ENCODE measurements at places on chromosomes 6 and 20.

DNA sequence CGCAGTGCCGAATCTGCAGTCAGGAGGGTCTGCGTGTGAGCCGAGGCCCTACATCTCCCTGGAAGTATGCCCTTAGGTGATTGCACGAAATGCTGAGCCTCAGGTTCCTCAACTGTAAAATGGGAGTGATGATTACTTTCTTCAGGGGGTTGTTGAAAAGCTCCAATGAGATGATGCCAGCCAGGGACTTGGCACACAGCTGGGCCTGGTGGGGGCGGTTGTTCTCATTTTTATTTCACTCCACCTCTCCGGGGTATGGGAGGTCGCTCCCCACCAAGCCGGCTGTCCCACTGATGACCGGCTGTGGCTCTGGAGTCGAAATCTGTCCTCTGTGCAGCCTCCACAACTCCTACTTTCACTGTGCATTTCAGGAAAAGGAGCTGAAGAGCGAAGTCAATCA is 8.1 kb downstream of the PCK1 start:
- H3K27me3 ChIP-seq = peaks cover 13% of the 10 kb centered on the region
- no peak for DNase-seq
- no peaks in the 10 kb centered on the region for H3K4me1 ChIP-seq
- no peak overlapping the region for H3K27ac ChIP-seq

DNA sequence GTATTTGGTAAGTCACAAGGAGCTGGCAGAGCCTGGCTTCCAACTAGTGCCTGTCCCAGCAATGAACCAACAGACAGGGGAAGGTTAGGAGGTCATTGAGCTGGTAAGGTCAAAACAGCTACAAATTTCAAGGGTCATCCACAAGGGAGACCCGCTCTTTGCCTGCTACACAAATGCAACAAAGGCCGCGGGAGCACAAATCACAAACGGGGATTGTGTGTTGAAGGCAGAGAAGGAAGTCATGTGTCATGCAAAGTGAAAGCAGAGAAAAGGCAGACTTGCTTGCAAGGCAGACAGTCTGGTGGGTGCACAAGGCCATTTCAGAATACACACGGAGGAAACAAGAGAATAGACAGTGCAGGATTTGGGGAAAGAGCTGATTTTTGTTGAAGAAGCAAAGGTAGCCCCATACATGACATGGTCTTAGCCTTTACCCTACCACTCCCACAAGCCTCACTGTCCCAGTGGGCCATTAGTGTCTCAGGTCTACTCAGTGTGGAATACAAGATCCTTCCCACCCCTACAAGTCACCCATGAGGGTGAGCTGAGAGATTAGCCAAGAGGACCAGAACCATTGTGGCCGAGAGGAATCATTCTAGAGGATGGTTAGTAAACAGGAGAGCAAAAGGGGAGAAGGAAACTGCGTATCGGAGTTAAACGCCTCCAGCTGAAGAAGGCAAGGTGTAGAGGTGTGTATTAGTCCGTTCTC is 18.1 kb upstream of the SAMHD1 start:
- peak overlapping the region; percentile 45 for H3K27ac ChIP-seq
- H3K36me3 ChIP-seq = no peaks in the 10 kb centered on the region
- H3K4me1 ChIP-seq = peaks cover 79% of the 10 kb centered on the region
- peak; percentile 40 for DNase-seq
- H3K4me3 ChIP-seq = peak overlapping the region; percentile 13

DNA sequence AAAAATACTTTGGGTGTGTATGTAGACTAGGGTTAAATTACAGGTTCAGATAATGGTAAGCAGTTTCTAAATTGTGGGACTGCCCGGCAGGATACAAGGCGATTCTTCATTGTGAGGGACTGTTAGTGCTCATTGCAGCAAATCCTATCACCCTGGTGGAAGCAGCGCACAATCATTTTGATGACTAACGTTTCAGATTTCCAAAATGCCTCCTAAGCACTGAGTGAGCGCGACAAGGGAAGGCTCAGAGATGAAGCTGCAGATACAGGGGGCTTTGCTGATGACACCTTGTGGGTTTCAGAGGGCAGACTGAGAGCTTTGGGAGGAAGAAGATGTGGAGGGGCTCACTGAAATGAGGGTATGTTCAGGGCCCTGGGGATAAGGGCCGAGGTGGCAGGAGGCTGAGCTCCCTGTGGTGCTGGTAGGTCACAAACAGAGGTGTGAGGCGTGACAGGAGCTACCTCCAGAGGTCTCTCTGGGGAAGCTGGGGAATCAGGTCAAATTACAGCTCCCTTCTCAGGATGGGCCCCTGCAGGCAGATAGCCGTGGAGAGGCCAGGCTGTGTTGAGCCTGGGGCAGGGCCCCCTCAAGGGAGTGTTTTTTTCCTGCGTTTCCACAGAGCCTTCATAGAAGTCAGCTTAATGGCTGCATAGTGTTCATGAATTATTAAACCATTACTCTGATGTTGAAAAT is 84.5 kb upstream of the FYN start:
- H3K27ac ChIP-seq = no peak overlapping the region
- no peak for DNase-seq
- no peaks in the 10 kb centered on the region for H3K27me3 ChIP-seq
- no peaks in the 10 kb centered on the region for H3K4me1 ChIP-seq
- H3K36me3 ChIP-seq = no peaks in the 10 kb centered on the region
- H3K4me3 ChIP-seq = no peak overlapping the region

DNA sequence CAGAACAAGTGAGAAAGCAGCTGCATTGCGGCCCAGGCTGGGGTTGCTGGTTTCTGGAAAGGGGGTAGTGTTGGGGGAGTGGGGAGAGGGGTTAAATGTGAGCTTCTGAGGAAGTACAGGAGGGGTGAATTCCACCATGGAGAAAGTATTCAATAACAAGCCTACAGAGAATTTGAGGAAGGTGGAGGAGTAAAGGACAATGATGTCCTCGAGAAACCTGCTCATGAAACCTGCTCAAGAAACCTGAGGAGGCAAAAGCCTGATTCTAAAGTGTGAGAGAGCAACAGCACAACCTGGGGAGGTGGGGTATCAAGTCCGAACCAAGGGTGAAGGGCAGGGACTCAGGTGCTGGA is 138.3 kb upstream of the ESR1 start:
- no peak overlapping the region for H3K27ac ChIP-seq
- H3K4me3 ChIP-seq = no peak overlapping the region
- H3K4me1 ChIP-seq = no peaks in the 10 kb centered on the region
- H3K27me3 ChIP-seq = no peaks in the 10 kb centered on the region
- no peak for DNase-seq
- H3K36me3 ChIP-seq = no peaks in the 10 kb centered on the region

DNA sequence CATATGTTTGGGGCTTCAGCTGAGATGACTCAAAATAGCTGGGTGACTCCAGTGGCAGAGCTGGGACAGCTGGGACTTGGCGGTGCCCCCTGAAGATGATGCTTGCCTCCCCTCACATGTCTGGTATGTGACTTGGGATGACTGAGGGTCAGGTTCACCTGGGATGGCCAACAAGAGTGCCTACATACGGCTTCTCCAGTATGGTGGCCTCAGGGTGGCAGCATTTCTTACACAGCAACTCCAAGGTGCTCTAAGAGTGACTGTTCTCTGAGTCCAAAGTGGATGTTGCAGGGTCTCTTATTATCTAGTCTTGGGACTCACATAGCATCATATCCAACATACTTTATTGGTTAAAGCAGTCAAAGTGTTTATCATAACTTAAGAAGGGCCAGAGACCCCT is 87.8 kb upstream of the CENPW start:
- no peak for DNase-seq
- no peaks in the 10 kb centered on the region for H3K36me3 ChIP-seq
- no peak overlapping the region for H3K4me3 ChIP-seq

DNA sequence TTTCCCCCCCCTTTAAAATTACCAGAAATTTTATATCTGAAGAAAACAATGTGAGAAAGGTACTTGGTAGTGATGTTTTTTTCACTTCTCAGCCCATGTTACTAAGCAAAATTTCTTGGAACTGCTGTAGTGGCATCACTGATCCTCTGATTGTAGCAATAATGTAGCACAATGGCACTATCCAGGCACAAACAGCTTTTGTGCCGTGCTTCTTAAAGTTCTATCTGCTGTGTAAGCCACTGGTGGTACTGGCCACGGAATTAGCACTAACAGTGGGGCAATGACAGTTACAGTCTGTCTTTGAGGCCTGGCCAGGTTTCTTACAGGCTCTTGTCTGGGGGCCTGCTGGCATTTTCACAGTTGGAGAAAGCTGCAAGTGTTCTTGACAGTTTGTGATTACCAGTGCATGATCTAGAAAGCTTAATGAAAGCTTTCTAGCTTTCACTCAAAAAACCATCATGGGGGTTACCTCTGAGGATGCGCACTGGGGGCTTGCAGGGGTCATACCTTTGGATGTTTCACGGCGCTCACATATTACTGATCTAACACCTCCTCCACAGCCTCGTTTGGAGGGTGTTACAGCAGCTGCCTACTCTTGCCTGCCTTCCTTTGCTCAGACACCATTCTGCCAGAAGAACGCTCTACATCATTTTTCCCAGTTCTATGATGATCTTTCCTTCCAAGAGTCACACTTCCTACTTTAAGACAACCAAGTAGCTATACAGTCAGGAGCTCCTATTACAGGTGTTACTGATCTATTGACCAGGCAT is 58.4 kb upstream of the ARMH2 start:
- H3K36me3 ChIP-seq = peaks cover 99% of the 10 kb centered on the region
- H3K4me1 ChIP-seq = peaks cover 60% of the 10 kb centered on the region
- H3K4me3 ChIP-seq = no peak overlapping the region
- H3K27me3 ChIP-seq = no peaks in the 10 kb centered on the region

- no peaks in the 10 kb centered on the region for H3K27me3 ChIP-seq
- no peak overlapping the region for H3K27ac ChIP-seq
- H3K4me3 ChIP-seq = no peak overlapping the region
- peaks cover 26% of the 10 kb centered on the region for H3K4me1 ChIP-seq
These were observed 40.2 kb downstream of the RALY start for GRCh38 chr20:34033903-34034302.

DNA sequence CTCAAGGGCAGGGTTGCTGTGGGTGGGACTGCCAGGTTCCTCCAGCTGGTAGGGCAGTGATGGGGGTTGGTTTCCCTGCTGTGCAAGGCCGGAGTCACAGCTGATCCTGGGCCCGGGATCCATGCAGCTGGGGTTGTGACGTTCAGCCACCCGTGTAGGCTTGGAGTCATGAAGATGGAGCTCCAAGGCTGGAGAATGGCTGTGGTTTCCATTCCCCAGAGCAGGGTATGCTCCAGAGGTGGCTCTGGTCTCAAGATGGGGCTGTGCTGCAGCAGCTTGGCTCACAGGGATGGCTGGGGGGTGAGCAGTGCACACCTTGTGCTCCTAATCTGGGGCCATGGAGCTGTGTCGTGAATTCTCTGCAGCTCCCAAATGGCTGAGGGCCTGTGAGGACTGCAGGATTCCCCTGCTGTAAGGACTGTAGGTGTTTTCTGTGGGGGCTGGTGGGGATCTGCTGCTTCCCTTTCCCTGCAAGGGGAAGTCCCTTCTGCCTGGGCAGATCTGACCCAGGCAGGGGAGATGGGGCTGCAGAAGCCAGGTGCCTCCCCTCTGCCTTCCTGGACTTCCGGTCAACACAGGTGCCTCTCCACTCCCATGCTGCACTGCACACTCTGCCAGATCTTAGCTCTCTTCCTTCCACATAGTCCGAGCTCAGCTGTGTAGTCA is 15.9 kb downstream of the KIF25 start:
- no peak overlapping the region for H3K4me3 ChIP-seq
- DNase-seq = no peak
- H3K27me3 ChIP-seq = no peaks in the 10 kb centered on the region

DNA sequence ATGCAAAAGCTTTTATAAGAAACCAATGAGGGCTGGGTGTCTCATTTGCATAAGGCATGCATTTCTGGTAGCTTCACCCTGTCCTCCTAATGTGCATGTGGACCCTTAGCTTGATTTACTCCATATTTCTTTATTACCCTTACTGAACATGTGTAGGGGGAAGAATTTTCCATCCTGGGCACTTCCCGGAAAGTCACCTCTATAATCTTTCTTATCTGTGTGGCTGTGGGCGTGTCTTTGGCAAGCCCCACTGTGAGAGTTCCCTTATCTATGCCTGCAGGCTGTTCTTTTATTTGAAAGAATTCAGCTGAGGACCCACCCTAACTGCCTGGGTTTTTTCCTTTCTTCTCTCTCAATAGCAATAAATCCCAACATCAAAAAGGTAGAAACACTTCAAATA is 627.8 kb downstream of the DOK5 start:
- no peaks in the 10 kb centered on the region for H3K4me1 ChIP-seq
- no peak for DNase-seq
- no peak overlapping the region for H3K4me3 ChIP-seq
- H3K27ac ChIP-seq = no peak overlapping the region
- no peaks in the 10 kb centered on the region for H3K36me3 ChIP-seq

- no peaks in the 10 kb centered on the region for H3K36me3 ChIP-seq
- no peaks in the 10 kb centered on the region for H3K4me1 ChIP-seq
- no peak overlapping the region for H3K27ac ChIP-seq
- H3K27me3 ChIP-seq = no peaks in the 10 kb centered on the region
These were observed 78.0 kb downstream of the DLGAP4 start for GRCh38 chr20:36384022-36384619.

- no peak for DNase-seq
- no peaks in the 10 kb centered on the region for H3K27me3 ChIP-seq
- H3K27ac ChIP-seq = no peak overlapping the region
- H3K4me1 ChIP-seq = no peaks in the 10 kb centered on the region
- H3K36me3 ChIP-seq = no peaks in the 10 kb centered on the region
These were observed 576.6 kb downstream of the PTPRT start for GRCh38 chr20:42613076-42613475.

- no peak for DNase-seq
- peaks cover 8% of the 10 kb centered on the region for H3K4me1 ChIP-seq
- no peak overlapping the region for H3K27ac ChIP-seq
- H3K27me3 ChIP-seq = no peaks in the 10 kb centered on the region
These were observed 5.6 kb upstream of the CNPY3 start for GRCh38 chr6:42923666-42924065.

DNA sequence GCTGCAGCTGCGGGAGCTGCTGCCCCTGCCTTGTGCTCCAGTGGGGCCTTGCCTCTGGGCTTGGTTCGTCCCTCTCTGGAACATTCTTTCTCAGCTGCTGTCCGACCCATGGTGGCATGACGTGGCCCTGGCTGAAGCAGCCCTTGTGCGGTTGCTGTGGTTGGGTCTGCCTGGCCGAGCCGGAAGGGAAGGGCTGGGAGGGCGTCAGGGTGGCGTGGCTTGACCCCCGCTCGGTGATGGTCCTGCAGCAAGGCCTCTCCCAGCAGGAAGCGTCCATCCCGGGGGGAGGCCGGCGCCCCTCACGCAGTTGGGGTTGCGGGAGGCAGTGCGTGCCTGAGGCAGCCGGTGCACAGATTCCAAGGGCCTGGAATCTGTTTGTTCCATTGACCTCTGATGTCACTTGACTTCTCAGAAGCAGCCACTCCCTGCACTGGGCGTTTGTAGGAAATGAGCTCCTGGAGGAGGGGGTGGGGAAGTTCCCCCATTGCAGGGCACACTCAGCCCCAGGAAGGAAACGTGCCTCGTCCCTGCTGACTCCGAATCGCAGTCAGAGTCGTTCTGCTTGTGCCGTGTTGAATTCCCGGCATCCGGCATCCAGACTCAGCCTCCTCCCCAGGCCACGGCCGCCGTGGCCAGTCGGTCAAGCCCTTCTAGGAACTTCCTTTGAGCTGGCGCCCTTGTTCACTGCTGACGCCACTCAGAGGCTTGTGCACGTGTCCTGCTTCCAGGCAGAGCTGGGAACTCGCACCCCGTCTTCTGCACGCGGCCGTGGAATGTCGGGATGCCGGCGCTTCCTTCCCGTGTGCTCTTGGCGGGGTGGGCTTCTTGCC is 9.7 kb upstream of the TNFRSF6B start:
- H3K27ac ChIP-seq = no peak overlapping the region
- H3K4me3 ChIP-seq = no peak overlapping the region
- no peaks in the 10 kb centered on the region for H3K27me3 ChIP-seq
- DNase-seq = no peak
- H3K36me3 ChIP-seq = no peaks in the 10 kb centered on the region

- H3K4me3 ChIP-seq = no peak overlapping the region
- DNase-seq = no peak
- no peak overlapping the region for H3K27ac ChIP-seq
- no peaks in the 10 kb centered on the region for H3K27me3 ChIP-seq
- peaks cover 38% of the 10 kb centered on the region for H3K36me3 ChIP-seq
- H3K4me1 ChIP-seq = peaks cover 66% of the 10 kb centered on the region
These were observed 71.2 kb downstream of the FYN start for GRCh38 chr6:111802015-111802414.

Data from CD4-positive, alpha-beta T cell (primary cell).